NCI-H526 (cell line): ENCODE measurements at places on chromosomes 12 and 14.
A peak's percentile ranks its signal among the peaks of the same experiment; 100 is the strongest.

GRCh38 chr14:34065236-34065635 is 114.4 kb upstream of the EGLN3 start:
- DNase-seq: no peak

GRCh38 chr14:22426711-22427110 is 162.3 kb downstream of the DAD1 start:
- no peak for DNase-seq

DNA sequence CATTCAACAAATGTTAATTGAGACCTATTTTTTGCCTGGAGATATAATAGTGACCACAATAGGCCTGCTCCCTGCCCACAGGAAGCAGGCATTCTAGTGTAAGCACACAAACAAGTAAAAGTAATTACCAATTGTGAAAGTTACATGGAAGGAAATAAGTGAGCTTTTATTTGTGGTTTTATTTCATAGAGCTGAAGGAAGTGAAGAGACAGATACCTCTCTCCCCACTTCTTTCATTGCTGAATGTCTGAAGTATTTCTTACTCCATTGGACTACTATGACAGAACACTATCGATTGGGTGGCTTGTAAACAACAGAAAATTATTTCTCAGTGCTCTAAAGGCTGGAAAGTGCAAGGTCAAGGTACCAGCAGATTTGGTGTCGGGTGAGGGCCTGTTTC is 183.5 kb downstream of the PRKCH start:
- DNase-seq: no peak

GRCh38 chr12:114163771-114164170 is 197.6 kb upstream of the RBM19 start:
- no peak for DNase-seq

DNA sequence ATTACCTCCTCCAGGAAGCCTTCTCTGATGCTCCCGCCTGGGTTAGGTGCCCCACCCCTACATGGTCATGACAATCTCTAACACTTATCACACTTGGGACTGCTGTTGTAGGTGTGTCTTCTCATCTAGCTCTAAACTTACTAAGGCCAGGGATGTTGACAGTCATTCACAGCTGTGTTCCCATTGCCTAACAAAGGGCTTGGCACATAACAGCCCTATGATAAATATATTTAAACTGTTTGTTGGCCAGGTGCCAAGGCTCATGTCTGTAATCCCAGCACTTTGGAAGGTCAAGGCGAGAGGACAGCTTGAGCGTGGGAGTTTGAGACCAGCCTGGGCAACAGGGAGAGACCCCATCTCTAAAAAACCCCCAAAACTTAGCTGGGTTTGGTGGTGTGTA is 98.8 kb upstream of the RGS6 start:
- DNase-seq: no peak

DNA sequence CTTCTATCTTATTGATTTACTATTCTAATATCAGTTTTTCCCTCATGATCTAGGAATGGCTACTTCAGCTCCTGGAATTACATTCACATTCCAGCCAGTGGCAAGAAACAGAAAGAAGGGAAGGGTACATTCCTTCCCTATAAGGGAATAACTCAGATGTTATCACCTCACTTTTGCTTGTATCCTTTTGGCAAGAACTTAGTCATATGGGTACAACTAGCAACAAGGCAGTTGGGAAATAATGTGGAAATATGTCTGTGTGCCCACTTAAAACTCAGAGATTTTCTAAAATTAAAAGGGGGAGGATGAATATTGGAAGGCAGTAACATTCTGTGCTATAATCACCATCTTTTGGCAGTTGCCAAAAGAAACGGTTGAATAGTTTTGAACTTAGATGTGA is 85.6 kb downstream of the MSRB3 start:
- no peak for DNase-seq

DNA sequence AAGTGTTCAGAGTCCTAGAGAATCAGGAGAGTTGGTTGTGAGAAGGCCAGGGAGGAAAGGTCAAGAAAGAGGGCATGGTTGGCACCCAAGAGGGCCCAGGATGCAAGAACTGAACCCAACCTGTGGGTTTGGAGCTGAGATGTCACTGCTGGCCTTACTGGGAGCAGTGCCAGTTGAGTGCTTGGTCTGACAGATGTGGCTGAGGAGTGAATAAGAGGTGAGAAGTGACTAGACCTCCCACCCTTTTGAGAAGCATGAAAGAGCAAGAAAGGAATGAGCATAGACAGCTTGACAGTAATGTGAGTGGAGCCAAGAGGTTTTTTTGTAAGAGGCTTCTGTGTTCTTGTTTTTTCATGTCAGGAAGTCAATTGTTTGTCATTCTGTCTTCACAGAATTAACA is 95.3 kb downstream of the FGD4 start:
- DNase-seq: no peak

- DNase-seq: no peak
These were observed 7.6 kb upstream of the EXD2 start for GRCh38 chr14:69183735-69184134.

DNA sequence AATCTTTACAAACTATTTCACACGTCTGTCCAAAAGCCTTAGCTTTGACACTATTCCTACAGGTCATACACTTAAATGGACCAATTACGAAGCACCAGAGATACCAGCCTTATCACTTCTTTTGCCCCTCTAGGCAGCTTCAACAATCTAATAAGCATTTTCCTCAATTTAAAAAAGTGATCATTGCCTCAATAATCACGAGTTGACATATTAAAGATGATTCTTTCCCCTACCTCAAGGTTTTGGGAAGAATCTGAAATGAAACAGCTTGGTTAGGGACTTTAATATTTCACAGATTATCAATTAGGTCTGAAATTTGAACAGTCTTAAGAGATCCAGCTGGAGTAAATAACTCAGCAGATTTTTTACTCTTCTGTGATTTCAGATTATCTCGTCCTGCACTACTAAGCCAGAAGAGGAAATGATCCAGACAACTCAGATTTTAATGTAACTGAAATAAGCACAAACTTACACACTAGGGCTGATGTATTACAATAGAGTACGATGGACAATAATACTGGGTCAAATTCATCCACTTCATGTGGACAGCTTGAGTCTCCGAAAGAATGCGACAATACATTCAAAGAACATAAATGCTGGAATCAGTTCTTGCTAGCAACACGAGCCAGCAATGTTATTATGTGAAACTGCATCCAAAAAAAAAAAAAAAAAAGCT is 15.9 kb downstream of the UBE2N start:
- DNase-seq: no peak

- peak; percentile 30 for DNase-seq
These were observed 197.5 kb downstream of the NOVA1 start for GRCh38 chr14:26400373-26400772.

DNA sequence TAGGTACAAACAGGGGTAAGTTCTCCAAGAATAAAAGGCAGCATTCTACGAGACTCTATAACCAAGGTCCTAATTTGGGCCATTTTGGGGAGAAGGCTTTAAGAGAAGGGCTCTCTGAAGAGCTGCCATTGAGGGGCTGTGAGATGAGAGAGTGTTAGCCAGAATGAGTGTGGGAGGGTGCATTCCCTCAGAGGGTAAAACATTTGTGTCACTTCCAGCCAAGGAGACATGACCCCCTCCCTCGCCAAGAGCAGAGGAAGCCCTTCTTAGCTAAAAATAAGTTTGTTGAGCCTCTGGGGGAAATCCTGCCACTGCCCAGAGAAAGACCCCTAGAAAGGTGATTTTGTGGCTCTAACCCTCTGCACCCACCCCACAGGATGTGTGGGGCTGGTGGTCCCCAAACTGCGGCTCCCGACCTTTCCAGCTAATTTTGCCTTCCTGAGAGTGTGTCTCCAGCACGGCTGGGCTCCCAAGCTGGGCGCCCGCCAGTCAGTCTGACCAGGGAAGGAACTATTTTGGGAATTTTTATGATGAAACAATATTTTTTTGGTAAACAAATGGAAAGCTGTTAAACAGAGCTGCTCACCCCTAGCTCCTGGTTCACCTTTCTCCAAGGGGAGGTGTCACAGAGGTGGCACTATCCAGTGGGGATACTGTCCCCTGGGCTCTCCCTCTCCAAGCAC is 65.9 kb upstream of the JDP2 start:
- DNase-seq: no peak

GRCh38 chr14:20781803-20782202 is 735 bp downstream of the RNASE6 start:
- DNase-seq: no peak

GRCh38 chr14:69317780-69318179 is 57.8 kb downstream of the GALNT16 start:
- no peak for DNase-seq

DNA sequence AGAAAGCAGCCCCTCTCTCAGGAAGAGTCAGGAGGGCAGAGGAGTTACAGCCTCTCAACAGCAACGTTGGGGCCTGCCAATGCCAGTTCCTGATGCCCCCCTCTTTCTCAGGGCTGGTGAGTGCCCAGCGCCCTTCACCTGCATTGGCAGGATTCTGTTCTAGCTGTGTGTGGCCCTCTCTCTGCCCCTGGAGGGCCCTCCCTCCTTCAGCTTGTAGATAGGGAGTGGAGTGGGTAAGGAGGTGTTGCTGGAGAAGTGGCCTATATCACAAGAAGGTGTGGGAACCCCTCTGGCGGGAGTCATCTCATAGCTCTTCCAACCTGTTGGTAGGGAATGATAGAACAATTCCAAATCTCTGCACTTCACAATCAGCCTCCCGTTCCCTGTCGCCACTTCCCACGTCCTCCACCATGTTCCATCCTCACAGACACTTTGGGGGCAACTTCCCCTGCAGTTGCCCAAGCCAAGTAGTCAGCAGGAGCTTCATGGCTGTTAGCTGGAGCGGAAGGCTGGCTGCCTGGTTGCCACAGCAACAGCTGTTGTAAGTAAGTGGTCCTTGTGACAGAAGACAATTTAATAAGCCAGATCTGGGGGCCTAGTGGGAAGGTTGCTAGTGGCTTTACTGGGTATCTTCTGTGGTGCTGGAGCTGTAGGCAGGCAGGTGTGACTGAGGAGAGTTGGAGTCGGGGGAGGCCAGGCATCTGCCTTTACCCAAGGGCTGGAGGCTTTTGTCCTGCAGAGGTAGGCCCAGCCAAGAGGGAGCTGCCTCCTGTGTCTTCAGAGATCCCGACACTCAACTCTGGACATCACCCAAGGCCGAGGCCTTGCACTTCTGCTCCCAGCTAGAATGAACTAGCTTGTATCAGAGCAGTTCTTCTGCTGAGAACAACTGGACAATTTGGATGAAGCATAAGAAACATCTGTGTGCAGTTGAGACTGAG is 38.4 kb downstream of the GALNT16 start:
- DNase-seq: no peak
